ENCODE measurements at places on chromosomes 2 and 18.

DNA sequence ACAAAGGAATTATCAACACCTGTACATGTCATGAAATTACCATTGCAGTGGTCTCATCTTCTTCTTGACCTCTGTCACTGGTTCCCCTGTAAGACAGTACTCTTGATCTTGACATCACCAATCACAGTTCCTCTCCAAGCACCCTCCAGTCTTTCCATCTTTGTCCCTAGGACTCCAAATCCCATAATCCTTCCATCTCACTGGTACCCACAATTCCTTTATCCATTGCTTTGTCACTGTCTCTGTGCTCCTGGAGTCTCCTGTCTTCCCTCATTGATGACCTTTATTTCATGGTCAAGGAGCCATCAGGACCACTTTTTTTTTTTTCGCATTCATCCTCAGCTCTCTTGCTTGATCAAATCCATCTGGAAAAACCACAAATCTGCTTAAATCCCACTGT is 56.7 kb downstream of the COL4A3 start:
- DNase-seq: no peak

DNA sequence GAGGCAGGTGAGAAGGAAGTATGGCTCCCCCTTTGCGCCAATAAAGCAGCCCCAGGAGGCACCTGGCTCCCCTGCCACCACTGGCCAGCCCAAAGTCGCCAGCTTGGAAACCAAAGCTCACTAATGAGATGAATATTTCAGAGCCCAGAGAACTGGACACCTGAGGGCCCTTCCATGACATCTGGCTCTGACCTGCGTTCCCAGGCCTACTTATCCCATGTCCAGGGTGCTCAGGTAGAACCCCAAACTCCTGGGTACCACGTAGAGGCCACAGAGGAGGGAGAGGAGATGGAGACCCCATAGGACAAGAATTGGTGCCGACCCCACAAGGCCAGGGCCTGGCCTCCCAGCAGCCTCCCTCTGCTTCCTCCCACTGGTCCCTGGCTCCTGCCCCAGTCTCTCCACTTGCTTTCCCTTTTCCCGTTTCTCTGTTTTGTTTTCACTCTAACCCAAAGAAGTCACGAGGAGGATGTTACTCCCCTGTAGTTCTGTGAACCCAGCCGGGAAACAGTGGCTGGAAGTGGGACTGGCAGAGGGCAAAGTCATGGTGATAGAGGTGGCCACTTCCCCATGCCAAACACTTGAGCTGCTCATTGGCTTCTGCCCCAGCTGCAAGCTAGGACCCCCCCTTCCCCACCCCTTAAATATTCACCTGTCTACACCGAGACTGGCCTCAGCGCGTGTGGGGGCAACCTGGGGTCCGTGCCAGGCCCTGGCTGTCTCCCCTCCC is 820 bp downstream of the TMBIM1 start:
- no peak for DNase-seq

DNA sequence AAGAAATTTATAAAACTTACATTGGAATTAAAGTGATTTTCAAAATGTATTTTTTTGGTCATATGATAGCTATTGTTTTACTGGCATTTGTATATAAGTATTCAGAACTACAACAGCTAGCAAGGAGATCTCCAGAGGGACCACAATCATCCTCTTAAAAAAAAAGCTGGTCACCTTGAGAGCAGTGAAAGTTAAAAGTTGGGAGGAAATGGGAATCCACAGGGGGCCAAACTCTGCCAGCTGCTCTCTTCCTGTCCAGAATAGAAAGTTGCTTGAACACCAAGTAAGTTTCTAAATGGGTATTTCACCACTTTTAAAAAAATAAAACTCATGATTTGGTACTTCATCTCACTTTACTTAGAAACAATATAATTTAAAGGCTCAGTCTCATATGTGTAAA is 1025.1 kb downstream of the LRP1B start:
- DNase-seq: no peak

GRCh38 chr2:65159906-65160305 is 30.0 kb upstream of the RAB1A start:
- no peak for DNase-seq

- no peak for DNase-seq
Observed at GRCh38 chr18:79917853-79918614, 33.4 kb downstream of the SLC66A2 start.

- peak; percentile 100 for DNase-seq
Observed at GRCh38 chr2:85772019-85772745, 18.4 kb downstream of the ATOH8 start.

DNA sequence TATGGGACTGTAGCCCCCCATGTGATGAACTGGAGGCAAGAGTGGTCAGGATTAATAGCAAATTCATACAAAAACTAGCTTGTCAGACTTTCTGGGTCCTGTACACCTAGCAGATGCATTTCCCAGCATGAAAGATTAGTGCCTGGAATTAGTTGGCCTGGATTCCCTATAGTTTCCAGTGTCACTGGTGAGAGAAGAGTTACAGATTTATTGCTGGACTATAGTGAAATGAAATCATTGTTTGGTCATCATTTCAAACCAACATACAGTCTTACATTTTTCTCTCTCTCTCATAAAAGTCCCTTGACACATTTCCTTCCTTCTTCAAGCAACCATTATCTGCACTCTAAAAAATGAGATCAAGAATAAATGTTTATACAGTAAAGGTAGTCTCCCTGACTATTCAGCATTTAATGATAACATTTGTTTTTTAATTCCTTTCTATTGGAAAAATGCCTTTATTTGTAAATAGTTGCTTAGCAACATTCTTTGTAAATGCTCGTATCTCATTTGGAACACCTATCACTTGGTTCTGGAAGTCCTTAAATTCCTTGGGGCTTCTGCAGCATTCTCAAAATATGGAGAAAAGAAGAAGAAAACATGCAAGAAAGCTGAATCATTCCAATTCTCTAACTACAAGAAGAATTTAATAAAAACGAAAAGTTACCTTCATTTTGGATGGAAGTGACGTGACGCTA is 144.4 kb downstream of the MREG start:
- peak; percentile 45 for DNase-seq

DNA sequence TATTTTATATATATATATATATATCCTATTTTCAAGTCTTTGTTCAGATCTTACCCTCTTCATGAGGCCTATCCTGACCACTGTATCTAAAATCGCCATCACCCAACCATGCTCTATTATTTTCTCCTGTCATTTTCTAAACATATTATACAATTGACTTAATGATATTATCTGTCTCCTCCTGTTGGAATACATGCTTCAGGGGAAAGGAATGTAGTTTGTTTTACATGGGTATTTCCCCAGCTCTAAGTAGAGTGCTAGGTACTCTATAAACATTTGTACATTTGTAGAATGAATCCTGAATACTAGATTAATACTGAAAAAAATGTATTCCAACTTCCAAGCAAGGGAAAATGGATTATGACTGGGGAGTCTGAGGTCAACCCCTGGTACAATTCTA is 26.2 kb downstream of the TTC21B start:
- DNase-seq: no peak

DNA sequence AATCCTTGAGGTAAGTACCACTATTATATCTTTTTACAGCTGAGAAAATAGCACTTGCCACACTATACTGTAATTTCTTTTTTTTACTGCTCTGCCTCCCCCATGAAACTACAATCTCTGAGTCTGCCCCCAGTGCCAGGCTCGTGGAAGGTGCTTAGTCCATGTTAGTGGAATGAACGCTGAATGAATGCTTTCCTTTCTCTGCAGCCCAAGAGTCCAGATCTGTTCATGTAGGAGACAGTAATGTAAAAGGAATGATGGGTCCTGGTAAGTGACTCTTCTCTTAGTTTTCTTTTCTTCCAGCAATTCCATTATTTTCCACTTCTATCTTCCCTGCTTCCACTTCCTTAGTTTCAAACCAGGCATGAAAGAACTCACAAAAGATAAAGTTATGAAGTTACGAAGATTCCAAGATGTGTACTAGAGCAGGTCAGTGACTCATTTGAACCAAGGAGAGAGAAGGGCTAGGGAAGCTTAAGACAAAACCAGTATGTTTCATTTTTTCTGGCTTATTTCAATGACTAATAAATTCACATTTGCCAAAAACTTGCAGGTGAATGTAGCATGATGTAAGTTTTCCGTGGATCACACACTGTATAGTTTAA is 46.0 kb downstream of the ARHGEF33 start:
- peak; percentile 62 for DNase-seq

- no peak for DNase-seq
Observed at GRCh38 chr2:158723921-158724802, 71.0 kb upstream of the DAPL1 start.

DNA sequence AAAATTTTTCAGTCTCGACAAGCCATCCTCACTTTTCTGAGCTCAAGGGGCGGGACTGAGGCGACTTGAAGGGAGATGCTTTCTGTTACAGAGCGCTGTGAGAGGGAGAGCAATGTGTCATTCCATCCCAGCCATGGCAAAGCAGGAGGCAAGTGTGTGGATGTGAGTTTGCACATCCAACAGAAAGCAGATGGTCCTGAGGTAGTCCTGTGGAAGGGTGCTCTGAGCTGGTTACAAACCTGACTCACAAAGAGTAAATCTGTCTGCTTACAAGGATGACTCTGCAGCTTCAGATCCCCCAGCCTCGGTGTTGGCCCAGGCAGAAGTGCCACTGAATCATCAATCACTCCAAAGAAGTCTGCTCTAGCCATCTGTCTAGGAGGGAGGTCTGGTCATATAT is 482.0 kb upstream of the DCC start:
- no peak for DNase-seq

DNA sequence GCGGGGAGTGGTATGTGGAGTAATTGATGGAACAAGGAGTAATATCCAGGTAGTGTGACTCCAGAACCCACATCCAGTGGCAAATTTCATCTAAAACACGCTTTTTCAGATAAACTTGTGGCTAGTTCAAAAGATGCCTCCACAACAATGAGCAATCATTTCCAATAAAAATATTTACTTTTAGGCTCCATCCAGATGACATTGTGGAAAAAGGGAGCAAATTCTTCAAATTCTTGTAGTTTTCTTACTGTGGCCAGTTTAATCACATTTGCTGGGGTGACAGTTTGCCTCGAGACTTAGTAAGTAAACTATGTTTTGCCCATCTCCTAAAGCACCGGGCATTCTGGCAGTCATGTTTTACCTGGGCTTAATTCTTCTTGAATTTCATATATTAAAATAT is 243.6 kb downstream of the IRS1 start:
- DNase-seq: no peak

- no peak for DNase-seq
Observed at GRCh38 chr2:28749526-28749925, 2.1 kb upstream of the PPP1CB start.

GRCh38 chr2:160457588-160457987 is 36.0 kb downstream of the RBMS1 start:
- DNase-seq: no peak

DNA sequence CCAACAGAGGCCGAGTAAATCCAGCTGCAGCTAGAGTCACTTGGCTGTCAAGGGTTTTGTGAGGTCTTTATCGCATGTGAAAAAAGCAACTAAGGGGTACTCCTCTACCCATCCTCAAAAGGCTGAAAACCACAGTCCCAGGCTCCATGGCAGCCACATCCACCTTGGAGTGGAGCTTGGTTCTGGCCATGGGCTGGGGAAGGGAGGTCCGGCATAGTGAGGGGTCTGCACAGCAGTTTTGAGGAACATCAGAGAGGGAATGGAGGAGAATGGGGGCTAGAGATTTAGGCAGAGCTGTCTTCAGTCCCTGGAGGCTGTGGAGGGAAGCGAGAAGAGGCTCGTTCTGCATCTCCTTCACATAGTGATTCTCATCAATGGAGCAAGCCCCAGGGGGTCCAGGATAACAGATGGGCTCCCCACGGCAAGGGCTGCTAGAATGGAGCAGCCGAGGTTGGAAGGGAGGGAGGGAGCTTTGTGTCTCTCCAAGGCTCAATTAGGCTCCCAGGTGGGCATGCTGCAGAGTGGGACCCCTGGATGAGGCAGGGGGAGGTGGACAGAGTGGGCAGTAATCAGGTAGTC is 21.0 kb downstream of the MROH2A start:
- no peak for DNase-seq

GRCh38 chr2:199707593-199708185 is 143.3 kb downstream of the FTCDNL1 start:
- no peak for DNase-seq

DNA sequence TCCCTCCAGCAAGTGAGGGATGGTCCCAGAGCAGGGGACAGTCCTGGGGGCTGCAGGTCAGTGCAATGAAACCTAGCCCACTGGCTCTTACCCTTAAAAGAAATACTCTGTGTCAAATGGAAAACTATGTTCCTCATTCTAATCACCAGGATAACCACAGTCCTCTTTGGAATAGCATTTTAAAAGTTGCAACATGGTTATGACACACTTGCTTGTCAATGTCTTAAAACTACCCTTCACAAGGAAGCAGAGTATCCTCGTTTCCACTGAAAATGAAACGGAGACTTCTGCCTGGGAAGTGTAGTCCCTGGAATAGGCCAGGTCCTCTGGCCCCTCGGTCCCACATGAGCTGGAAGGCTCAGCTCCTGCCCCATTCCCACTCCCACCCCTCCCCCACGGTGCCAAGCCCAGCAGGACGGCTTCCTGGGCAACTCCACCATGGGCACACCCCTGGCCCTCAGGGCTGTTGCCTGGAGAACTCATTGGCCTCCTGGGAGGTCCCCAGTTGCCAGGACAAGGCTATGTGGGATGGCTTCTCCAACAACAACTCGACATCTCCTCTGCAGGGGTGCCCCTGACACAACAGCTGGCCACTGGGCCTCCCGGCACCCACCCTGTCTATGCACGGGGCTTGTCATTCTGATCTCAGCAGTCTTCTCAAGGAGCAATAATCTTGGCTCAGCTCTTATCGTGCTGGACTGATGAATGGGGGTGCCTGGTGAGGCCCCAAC is 38.3 kb upstream of the ST3GAL5 start:
- no peak for DNase-seq

GRCh38 chr2:68482296-68482820 is 15.0 kb downstream of the APLF start:
- DNase-seq: no peak

DNA sequence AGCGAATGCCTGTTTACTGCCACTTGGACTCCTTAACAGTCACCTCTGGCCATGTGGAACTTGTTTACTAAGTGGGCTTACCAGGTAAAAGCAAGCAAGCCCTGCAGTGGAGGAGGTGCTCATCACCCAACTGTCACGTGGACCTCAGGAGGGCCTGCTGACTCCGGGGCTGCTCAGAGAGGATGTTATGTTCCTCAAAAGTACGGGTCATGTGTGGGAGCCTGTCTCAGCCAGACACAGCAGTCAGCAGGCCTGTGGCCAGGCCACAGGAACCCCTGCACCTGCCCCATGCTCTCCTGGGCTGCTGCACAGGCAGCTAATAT is 36.2 kb downstream of the AMER3 start:
- DNase-seq: no peak

DNA sequence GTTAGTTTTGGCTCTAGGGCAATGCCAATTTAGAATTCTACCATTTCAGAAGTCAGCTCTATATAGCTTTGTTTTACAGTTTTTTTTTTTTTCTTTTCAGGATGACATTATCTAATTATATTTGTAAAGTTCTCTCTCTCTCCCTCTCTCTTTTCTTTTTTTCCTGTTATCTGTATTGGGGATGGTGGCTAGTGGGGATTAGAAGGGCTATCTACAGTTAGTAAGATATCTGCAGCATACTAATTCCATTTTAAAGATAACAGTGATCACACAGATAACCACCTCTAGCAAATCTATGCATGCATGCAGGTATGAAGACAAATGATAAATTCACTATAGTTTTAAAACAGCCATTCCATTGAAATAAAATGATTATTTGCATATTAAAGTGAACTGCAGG is 438.9 kb downstream of the ERBB4 start:
- DNase-seq: no peak

- no peak for DNase-seq
Observed at GRCh38 chr2:25524507-25524906, 148.9 kb downstream of the DTNB start.
